ENCODE measurements at places on chromosomes 16 and 17. TPM values are rescaled to one million over a fixed set of nuclear protein-coding genes. Genes with fewer than 3 reads are reported as not detected.

RUNDC1 gene
- total RNA-seq = 5.4 TPM

ZNF263 gene
- 19.7 TPM for total RNA-seq

SPATA2L gene
- total RNA-seq = 6.1 TPM

CCT6B gene
- total RNA-seq = 0.15 TPM

GALR2 gene
- total RNA-seq = 0.17 TPM

PITPNM3 gene
- 0.67 TPM for total RNA-seq

KRTAP4-4 gene
- not detected for total RNA-seq

SEC14L1 gene
- 15.5 TPM for total RNA-seq

All from bronchus fibroblast of lung (primary cell).